ENCODE measurements at places on chromosomes 2 and 18.

DNA sequence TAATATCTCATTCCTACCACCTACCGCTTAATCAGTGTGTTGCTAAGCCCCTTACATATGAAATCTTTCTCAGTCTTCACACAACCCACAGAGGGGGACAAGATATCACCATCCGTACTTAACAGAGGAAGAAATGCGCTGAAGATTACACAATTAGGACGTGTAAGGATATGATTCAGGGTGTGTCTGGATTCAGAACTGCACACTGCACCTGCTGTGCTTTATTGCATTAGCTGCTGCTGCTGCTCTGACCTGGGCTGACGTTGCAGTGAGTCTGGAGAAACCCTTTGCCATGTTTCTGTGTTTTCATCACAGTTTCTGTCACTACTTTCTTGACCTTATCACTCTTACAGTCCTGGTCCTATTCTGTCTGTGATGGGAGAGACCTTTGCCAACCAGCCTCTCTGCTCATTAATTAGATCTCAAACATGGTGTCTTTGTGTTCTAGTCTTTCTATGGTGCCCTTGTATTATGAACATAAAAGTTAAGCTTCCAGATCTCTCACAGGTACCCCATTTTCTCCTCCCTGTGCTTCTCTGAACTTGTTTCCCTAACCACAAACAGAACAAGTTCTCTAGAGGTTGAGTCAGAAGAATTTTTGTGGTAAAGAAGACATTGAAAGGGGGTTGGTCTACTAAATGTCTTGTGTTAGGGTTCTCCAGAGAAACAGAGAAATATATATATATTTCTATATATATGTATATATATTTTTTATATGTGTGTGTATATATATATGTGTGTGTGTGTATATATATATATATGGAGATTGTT lies 92.9 kb upstream of the CYP1B1 start:
- no peak for DNase-seq

DNA sequence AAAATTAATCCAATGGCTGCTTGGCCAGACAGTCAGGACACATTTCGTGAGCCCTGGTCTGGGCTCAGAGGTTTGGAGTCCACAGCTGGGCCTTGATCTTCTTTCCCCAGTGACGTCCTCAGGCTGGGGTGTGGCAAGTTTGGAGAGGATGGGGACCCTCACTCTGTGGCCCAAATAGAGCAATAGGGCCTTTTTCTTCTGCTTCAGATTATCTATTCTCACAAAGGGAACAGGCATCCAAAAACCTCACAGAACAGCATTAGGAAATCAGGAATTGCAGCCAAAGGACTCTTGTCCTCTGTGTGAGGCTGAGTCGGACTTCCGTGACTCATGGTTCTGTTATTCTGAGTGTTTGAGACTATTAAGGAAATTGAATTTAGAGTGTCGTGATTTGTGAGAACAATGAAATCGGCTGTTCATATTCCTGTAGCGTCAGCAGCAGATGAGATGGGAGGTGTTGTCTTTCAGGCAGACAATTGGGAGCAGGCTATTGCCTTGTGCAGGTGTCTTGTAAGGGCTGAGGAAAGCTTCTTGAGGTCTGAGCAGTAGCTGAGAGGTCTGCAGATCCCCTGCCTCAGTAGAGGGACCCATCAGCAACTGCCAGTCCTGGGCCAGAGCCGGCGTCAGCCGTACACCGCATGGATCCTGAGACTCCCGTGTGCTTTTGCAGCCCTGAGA lies 113.8 kb downstream of the SH3RF3 start:
- no peak for DNase-seq

- DNase-seq, result no peak
Measured at GRCh38 chr2:222753251-222753824, 81.9 kb downstream of the MOGAT1 start.

GRCh38 chr18:24019641-24020331 lies 5.2 kb downstream of the TTC39C start:
- DNase-seq, result peak; percentile 78

GRCh38 chr18:67134911-67135310 lies 381.6 kb downstream of the DSEL start:
- DNase-seq, result no peak

DNA sequence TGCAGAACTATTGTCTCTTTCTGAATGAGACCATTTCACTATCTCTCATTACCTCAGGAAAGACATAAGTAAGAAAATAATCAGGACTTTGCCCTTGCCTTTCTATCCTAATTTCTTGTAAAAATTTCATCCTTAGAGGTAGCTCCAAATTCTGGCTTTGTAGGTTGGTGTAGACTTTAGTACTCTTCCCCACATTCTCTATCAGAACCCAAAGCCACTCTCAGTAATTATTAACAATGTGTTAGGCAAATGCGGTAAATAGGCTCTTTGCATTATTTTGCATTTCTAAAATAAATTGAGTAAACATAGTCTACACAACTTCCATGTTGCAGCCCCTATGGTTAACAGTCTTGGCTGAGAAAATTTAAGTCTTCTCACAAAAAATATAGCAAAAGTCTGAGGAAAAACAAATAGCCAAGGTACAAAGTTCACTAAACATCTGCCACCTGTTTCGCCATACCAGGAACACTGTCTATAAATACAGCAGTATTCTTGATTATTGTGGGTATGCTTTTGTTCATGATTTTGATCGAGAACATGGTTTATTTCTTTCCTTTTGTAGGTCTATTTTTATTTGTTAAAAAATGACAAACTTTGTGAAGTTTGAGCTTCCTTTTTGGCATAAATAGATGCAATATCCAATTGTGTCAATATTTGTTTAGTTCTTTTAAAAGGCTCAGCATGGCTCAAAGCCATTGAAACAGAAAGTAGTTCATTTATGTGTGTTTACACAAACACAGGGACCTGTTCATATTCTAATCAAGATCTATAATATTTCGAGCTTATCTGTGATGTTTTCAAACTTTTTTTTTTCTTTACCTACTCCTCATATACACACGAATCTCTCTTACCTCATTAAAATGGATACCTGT lies 1061.5 kb downstream of the CNTNAP5 start:
- DNase-seq, result no peak

DNA sequence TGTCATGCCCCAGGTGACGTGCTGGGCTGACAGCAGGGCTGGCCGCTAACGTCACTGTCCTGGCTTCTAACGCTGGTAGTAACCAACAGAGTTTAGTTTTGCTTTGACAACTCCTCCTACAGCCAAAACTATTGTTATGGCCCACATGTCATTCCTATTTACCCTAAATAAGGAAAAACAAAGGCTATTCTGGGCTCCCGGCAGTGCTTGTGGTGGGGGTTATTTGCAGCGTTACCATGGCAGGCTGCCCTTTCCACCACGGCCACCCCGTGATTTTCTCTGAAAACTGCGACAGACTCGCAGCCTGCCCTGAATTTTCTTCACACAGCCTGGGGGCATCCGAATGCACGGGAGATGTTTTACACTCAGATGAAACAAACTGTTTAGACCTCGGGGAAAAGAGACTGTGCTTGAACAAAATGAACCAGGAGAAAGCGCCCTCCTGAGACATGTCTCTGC lies 115.2 kb downstream of the FAM210A start:
- DNase-seq, result no peak

- no peak for DNase-seq
Measured at GRCh38 chr2:20758997-20759396, 63.9 kb downstream of the LDAH start.

DNA sequence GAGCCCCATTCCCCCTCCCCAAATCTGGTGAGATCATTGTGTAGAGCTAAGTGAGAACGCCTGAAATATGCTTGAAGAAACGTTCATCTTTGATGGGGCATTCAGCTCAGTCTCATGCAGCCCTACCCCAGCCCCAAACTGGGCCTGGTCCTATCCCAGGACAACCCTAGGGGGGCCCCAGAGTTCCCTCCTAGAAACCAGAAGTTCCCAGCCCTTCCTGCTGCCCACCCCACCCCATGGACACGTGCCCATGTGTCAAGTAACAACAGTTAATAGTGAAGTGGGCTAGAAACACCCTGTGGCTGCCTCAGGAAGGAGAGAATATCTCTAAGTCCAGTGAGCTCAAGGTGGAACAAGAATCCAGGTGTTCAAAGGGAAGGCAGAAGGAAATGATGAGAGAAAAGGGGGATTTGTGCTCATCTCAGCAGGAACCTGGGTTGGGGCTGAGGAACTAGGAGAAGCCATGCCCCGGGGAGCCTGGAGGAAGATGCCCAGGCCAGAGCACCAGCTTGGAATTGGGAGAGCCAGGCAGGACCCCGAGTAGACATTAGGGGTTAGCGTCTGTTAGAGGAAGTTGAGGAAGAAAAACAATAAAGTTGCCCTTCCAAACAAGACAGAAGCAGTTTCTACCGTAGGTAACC lies 20.1 kb upstream of the SLC20A1 start:
- no peak for DNase-seq

GRCh38 chr2:241804326-241805229 lies 4.4 kb upstream of the NEU4 start:
- DNase-seq, result no peak

DNA sequence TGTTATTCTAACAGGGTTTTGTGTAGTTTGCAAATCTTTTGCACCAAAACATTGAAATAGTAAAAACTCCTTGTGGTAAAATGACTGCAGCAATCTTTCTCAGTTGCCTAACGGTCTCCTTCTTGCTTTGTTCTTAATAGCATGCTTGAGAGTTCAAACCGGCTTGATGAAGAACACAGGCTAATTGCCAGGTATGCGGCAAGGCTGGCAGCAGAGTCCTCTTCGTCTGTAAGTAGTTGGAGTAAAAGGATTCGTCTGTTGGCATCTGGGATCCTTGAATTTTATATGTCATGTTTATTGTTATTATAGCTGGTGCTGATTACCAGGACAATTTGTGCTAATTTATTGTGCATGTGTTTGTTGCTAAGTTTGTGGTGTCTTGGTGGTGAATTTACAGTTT lies 138.1 kb downstream of the DTNA start:
- no peak for DNase-seq

GRCh38 chr2:140717481-140717880 lies 1413.3 kb downstream of the LRP1B start:
- no peak for DNase-seq

DNA sequence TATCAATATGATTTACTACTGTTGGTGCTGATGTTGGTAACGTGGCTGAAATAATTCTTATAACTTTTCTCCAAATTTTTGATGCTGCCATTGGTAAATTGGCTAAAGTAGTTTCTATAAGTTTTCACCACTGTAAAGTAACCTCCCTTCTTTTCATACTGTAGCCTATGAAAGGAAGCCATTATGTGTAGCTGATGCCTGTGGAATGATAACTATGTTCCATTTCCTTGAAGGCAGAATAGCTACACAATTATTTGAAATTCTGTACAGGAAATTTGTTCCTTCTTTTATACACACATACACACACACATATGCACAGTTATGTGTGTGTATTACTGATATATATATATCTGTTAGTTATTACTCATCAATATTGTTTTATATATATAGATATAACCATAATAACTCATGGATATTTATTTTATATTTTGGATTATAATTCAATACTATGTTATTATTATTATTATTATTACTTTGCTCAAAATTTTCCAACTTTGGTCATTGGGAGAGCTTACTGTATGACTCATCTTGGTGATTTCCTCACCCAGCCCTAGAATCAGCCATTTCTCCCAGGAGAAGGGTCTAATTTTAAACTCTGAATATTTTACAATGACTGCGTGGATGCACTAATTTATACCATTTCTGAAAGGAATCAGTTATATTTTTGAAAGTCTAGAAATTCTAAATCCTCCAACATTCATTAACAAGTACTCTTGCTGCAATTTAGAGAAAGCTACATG lies 1677.7 kb downstream of the SUCLG1 start:
- no peak for DNase-seq

DNA sequence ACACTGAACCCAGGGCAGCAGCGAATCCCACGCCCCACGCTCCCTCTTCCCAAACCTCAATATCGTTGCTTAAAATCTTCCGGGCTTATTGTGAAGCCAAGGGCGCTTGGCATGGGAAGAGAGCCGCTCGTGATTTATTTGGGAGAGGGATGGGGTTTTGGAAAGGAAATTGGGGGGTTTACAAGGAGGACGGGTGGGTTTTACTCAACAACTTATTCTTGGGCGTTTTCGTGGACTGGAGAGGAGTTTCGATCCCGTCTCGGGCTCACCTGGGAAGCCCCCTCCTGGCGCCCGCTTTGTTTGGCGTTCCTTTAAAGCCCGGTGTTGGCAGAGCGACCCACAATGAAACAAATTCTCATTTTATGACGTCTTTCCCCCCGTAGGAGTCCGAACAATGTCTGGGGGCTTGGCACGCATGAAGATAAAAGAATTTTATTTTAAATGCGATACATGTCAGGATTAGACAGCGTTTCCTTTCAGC lies 135.3 kb downstream of the INSIG2 start:
- DNase-seq, result no peak

DNA sequence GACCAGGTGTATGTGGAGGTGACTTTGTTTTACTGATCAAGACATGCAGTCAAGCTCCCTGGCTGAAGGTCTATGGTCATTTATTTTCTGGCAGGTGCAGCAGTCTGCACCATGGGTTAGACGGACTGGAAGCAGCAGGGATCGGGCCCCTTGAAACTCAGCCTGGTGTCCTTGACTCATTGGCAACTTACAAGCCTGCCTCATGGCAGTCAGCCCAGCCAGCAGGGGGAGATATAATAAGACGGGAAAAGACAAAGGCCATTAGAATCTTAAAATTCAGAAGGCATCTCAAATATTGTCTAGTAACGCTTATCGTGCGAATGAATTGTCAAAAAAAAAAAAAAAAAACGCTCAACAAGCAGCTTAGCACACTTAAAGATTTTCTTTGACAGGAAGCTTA lies 308.2 kb downstream of the EN1 start:
- no peak for DNase-seq

DNA sequence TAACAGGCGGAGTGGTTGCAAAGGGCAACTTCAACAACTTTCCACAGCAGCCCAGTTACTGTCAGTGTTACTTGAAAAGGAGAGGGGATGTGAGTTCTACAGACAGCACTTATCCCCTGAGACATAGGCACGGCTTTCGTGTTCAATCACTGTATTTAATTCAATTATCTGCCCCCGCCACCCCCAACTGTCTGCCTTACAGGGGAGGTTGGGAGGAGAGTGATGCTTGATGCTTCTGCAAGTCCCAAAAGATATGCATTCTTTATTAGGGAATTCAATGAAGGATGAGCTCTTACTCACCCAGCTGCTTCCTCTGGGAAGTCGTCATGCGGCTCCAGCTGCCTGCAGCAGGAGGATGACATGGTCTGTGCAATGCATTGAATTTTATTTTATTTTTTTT lies 639.9 kb downstream of the DCC start:
- no peak for DNase-seq

DNA sequence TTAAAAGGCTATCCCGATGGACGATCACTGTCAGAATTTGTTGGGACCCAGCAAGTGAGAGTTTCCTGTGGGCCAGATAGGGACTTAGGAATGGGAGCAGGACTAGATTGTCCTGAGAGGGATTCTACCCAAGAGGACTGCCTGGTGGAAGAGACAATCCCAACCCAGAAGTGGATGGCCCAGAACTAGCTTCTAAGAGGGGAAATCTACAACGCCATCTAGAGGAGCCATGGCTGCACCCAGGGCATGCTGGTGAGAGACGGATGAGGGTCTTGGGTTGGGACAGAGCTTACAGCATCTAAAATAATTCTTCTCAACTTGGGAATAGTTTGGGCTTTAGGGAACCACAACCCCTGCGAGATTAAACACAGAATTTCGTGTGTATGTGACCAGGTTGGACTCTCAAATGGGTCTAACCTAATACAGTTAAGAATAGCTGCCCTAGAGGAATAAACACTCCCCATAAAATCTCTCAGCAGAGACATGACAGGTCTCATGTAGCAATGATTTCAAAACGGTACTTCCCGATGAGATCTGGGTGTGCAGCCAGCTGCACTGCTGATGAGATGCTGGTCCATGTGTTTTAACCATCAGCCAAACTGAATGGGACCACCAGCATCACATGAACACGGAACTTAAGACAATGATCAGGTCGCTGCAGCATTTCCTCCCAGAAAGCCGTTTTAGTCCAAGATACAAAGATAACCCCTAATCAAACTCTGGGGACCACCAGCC lies 50.8 kb downstream of the CCBE1 start:
- no peak for DNase-seq
